ENCODE measurements at places on chromosomes 3 and 15.

- DNase-seq, result no peak
Measured at GRCh38 chr15:70314018-70314354, 216.3 kb upstream of the TLE3 start.

DNA sequence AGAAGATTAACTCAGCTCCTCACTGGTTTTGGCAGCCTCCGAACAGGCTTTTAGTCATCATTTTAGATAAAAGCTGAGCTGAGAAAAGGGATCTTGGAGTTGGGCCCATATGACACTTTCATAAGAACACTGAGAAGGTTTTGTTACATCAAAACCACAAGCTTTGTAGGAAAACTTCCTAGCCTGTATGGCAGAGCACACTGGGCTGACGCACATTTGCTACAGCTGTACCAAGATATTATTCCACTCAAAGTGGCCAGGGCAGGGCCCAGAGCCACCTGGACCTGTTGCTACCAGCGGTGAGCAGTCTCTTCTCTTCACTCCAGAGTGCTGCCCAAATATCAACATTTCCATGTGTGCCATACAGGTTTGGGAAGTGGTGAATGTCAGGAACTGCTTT, 160.5 kb upstream of the CCDC54 start:
- no peak for DNase-seq

DNA sequence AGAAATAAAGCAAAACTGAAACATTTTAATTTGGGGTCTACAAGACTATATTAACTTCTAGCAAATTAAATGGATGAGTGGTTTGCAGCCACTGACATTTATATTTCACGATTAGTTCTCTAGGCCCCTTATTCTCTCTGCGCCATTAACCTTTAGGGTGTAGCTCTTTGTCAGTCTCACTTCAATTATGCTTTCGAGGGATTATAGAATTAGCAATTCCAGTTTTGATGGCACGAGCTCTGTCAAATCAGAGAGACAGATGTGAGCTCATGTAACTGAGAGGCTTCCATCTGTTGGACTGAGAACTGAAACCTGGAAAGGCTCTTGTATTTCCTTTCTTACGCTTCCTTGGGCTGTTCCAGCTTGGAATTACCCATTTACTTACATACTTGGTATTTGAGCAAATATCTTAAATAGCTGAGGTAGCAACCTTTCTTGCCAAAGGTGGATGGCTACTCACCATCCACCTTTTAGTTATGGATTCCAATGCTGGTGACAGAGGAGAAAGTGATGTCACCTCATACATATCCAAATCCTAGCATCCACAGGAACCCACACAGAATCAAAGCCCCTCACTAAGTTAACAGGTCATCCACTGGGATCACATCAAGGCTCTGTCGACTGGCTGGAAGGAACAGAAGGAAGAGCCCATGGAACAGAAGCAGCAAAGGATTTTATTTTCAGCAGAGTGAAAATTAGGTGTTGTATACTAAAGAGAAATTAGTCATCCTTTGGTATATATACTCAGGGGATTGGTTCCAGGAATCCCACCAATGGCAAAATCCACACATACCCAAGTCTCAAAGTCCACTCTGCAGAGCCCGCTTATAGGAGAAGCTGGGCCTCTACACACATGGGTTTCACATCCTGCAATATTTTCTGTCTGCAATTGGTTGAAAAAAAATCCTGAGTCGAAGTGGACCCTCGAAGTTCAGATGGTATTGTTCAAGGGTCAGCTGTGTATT, 20.8 kb downstream of the VGLL4 start:
- DNase-seq, result no peak

- no peak for DNase-seq
Measured at GRCh38 chr3:32480604-32481003, 22.0 kb downstream of the CMTM6 start.

GRCh38 chr3:188349351-188349901, 195.5 kb downstream of the LPP start:
- DNase-seq, result no peak

DNA sequence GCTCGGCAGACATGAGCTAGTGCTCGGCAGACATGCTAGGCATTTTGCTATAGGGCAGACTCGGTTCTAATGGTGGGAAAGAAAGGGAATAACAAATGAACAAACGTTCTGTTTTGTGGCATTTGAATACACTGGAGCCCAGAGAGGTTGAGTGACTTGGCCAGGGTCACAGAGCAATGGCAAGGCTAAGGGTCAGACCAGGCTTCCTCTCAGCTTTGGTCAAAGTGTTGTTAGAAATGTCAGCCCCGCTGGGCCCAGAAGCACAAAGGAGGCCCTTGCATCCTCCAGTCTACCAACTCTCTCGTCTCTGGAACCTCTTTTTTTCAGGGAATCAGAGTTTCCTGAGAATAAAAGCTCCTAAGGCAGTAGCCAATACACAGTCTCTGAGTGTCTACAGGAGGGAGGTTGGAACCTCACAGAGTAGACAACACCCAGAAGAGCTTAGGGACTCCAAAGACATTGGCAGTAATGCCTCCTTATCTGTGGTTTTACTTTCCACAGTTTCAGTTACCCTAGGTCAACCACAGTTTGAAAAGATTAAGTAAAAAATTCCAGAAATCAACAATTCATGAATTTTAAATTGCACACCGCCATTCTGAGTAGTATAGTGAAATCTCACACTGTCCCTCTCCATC, 47.3 kb downstream of the SSUH2 start:
- DNase-seq, result no peak

GRCh38 chr15:78620527-78621421, at the start of gene CHRNA3:
TSS of gene CHRNA3 (minus strand) at chr15:78620996. CDS start at chr15:78620794, 202 bp downstream.
- no peak for DNase-seq

DNA sequence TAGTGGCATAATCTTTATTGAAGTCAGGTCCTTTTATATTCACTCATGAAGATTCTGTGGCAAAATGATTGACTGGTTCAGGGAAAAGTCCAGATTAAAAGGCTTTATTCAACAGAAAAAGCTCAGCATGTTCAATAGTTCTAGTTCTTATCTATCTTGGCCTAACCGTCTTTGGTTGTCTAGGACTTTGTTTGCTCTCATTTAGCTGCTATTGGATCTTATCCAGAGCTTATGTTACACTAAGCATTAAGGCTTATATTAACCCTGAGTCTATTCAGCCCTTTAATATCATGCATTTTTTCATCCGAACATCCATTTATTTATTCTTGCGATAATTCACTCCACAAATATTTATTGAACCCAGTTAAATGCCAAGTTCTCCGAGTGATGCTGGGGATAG, 601.0 kb upstream of the SGO1 start:
- peak; percentile 18 for DNase-seq

GRCh38 chr3:125148836-125149235, 63.7 kb downstream of the SLC12A8 start:
- DNase-seq, result no peak

GRCh38 chr3:41194701-41195100, 4.6 kb upstream of the CTNNB1 start:
- DNase-seq, result no peak

GRCh38 chr15:91476861-91477260, 376.6 kb upstream of the SLCO3A1 start:
- DNase-seq, result no peak

- no peak for DNase-seq
Measured at GRCh38 chr15:79376383-79376782, 55.8 kb upstream of the MINAR1 start.

- peak; percentile 97 for DNase-seq
Measured at GRCh38 chr3:155504682-155505081, 211.2 kb upstream of the STRIT1 start.

GRCh38 chr3:16059081-16059537, 115.4 kb upstream of the GALNT15 start:
- DNase-seq, result no peak

DNA sequence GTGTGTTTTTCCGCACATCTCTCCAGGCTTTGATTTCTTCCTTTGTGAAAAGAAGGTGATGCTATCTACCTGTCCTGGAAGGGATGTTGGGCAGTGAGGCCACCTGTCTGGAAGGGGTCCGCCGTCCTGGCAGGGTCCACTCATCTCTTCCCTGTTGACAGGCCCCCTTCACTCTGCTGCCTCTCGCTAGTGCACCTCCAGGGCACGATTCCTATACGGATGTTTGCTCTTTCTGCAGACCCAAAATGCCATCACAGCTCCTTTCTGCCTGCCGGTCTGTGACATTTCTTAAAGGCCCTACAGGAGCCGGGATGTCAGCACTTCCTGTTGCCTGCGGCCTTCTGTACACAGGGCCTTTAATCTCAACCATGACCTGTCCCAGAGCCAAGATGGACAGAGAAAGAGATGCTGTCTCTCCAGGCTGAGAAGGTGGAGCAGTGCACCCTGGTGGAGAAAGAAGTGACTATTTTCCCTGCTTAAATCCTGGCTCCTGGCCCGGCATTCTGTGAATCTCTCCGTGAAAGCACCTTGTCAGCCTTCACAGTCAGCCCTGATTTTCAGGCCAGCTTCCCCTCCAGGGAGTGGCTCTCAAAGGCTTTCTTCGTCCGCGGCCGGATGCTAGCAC, 7.4 kb downstream of the FAM3D start:
- DNase-seq, result no peak

GRCh38 chr15:25053000-25053815, 98.4 kb downstream of the SNRPN start:
- no peak for DNase-seq

GRCh38 chr15:77981281-77982126, 96.0 kb downstream of the TBC1D2B start:
- no peak for DNase-seq

DNA sequence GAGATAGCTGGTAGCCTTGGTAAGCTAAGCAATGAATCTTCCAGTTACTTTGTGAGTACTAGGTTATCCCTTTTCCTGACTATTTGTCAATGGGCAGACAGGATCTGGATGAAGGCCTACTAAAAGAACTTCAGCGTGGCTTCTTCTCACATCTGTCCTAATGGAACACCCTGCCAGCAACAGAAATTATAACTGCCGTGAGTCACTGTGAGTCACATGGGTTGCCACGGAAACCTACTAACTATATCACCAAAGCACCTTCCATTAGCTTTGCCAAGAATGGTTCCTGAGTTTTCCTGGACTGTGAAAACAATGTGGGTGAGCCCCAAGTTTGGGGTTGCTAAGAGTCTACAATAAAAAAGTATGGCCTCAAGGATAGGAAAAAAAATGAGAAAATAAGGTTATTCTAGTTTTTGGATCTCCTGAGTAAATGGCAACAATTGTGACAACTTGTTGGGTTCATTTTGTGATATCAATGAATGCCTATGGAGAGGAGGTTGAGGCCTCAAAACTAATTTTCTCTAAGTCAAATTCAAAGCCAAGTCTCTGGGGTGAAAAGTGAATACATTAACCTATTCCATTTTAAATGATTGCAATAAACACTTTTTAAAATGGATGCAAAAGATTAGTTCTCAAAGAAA, 195.1 kb upstream of the ICE2 start:
- no peak for DNase-seq

- no peak for DNase-seq
Measured at GRCh38 chr15:85174521-85174920, 192.9 kb downstream of the PDE8A start.

DNA sequence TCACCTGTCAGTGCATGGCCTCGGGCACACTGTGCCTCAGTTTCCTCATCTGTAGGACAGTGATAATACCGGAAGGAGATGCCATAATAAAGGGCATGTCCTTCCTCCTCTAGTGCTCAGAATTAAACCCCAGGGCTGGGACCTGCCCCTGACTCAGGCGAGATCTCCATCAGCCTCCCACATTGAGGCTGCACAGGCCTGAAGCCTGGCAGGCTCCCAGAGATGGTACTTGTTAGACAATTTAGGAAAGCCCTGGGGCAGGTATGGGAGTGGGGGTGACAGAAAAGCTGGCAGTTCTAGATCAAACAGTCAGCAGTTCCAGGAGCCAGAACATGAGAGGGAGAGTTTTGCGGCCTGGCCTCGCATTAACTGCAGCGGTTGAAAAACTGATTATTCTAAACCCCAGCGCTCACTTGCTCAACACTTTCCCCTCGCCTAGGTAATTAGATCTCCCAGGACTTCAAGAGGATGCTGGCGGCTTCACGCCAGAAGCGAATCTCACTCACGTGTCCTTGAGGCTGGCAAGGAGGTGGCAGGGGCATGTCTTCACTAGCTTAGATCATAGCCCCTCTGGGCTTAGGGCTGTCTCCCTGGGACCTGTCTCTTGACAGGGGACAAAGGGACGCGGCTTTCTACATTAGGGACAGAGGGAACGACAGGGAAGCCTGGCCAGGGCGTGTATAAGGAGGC, 73.1 kb downstream of the ATP2B2 start:
- no peak for DNase-seq

GRCh38 chr3:52606373-52607085, 70.1 kb downstream of the UQCC5 start:
- peak; percentile 63 for DNase-seq

GRCh38 chr15:63502137-63502766, 2.1 kb upstream of the USP3 start:
- no peak for DNase-seq
